ENCODE measurements at places on chromosomes 2 and 18. TPM values are rescaled to one million over a fixed set of nuclear protein-coding genes. Genes with fewer than 3 reads are reported as not detected.

DNA sequence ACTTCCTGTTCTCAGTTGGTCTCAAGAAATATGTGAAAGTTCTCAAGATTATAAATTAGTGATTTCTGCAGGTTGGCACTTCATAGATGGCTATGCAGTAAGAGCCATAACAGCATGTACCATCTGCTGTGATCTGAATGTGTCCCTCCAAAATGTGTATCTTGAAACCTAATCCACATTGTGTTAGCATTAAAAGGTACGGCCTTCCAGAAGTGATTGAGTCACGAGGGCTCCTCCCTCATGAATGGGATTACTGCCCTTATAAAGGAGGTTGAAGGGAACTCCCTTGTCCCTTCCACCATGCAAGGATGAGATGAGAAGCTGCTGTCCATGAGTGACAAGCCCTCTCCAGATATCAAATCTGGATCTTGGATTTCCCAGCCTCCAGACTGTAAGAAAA is 45.0 kb downstream of the METTL4 start:
- H3K36me3 ChIP-seq = no peaks in the 10 kb centered on the region
- H3K4me3 ChIP-seq = no peak overlapping the region
- no peaks in the 10 kb centered on the region for H3K27me3 ChIP-seq
- no peaks in the 10 kb centered on the region for H3K4me1 ChIP-seq
- no peak overlapping the region for H3K27ac ChIP-seq

GRCh38 chr2:159933727-159934049 is 128.7 kb downstream of the PLA2R1 start:
- no peaks in the 10 kb centered on the region for H3K36me3 ChIP-seq
- no peak for DNase-seq
- H3K27ac ChIP-seq = no peak overlapping the region
- H3K4me1 ChIP-seq = peaks cover 7% of the 10 kb centered on the region

- no peaks in the 10 kb centered on the region for H3K27me3 ChIP-seq
- no peak for DNase-seq
- peaks cover 2% of the 10 kb centered on the region for H3K4me1 ChIP-seq
Measured at GRCh38 chr2:179181002-179181401, 83.6 kb downstream of the SESTD1 start.

- no peaks in the 10 kb centered on the region for H3K4me1 ChIP-seq
- H3K36me3 ChIP-seq = no peaks in the 10 kb centered on the region
- H3K27me3 ChIP-seq = peaks cover 11% of the 10 kb centered on the region
- no peak for DNase-seq
- H3K4me3 ChIP-seq = no peak overlapping the region
Measured at GRCh38 chr2:170500770-170501169, 214.4 kb upstream of the SP5 start.

DNA sequence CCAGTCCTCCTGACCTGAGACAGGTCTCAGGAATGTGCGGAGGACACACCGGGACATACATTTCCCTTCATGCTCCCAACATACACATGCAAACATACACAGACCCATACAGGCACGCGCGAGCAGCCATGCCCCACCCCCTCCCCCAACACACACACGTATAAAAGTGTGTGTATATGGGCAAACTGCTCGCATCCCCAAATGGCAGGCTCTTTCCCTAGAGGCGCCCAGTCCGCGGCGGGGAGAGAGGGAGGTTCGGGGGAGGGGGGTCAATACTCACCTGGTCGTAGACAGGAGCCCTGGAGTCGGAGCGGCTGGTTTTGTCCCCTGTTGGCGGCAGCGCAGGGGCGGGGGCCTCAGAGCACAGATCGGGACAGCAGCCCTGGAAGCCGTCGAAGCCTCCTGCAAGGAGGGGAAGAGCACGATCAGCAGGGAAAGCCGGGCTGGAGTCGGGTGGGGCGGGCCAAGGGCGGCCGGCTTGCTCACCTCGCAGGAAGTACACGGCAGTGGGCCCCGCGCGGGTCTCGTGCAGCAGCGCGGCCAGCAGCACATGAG is 682 bp downstream of the DUSP2 start:
- H3K27ac ChIP-seq = peak overlapping the region; percentile 92
- no peaks in the 10 kb centered on the region for H3K27me3 ChIP-seq
- DNase-seq = peak; percentile 63

DNA sequence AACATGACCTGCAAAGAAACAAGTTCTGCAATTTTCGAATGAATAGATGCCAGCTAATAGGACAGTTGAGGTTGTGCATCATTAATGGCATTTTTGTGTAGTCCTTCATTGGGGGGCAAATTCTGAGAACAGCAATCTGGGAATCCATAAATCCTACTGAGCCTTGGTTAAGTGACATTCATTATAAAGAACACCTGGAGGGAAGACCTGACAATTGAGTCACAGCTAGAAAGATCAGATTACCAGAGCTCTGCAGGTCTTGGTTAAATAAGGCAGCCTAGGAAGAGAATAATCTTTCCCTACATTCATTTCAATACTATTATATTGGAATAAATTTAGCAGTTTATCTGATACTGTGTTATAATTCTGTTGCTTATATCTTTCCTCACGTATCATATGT is 14.3 kb downstream of the KCNH7 start:
- no peak for DNase-seq
- H3K27ac ChIP-seq = no peak overlapping the region
- H3K36me3 ChIP-seq = no peaks in the 10 kb centered on the region
- H3K4me1 ChIP-seq = no peaks in the 10 kb centered on the region

GRCh38 chr2:831622-832021 is 119.0 kb upstream of the SNTG2 start:
- H3K27me3 ChIP-seq = peaks cover 1% of the 10 kb centered on the region
- H3K36me3 ChIP-seq = no peaks in the 10 kb centered on the region
- H3K4me3 ChIP-seq = no peak overlapping the region
- no peak for DNase-seq
- peaks cover 4% of the 10 kb centered on the region for H3K4me1 ChIP-seq

DNA sequence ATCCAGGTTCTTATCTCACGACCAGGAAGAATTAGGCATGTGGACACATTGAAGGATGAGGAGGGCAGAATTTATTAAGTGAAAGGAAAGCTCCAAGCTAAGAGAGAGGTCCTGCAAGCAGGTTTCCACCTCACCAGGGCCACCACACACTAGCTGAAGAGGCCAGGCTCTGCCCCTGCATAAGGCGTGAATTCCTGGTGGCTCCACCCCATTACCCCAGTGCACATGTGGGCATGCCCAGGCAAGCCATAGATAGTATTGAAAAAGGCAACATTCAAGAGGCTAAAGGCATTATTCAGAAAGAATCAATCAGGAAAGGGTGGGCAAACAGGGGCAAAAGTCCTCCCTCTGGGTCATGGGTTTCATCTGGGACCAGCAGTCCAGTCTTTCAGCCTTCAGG is 30.9 kb upstream of the GRP start:
- no peak for DNase-seq
- H3K36me3 ChIP-seq = no peaks in the 10 kb centered on the region
- H3K27ac ChIP-seq = no peak overlapping the region
- H3K27me3 ChIP-seq = peaks cover 9% of the 10 kb centered on the region
- no peak overlapping the region for H3K4me3 ChIP-seq

GRCh38 chr2:71812736-71813135 is 334.9 kb downstream of the CYP26B1 start:
- no peak overlapping the region for H3K4me3 ChIP-seq
- H3K27ac ChIP-seq = no peak overlapping the region
- H3K27me3 ChIP-seq = peaks cover 4% of the 10 kb centered on the region
- DNase-seq = no peak
- H3K36me3 ChIP-seq = no peaks in the 10 kb centered on the region

- peak overlapping the region; percentile 63 for H3K4me3 ChIP-seq
- peak overlapping the region; percentile 85 for H3K27ac ChIP-seq
- H3K4me1 ChIP-seq = peaks cover 70% of the 10 kb centered on the region
- H3K27me3 ChIP-seq = no peaks in the 10 kb centered on the region
Measured at GRCh38 chr18:13266218-13267100, 47.9 kb downstream of the LDLRAD4 start.

GRCh38 chr2:127531221-127531648 is 4.2 kb upstream of the MYO7B start:
- no peak overlapping the region for H3K27ac ChIP-seq
- no peaks in the 10 kb centered on the region for H3K36me3 ChIP-seq
- no peaks in the 10 kb centered on the region for H3K27me3 ChIP-seq
- peaks cover 9% of the 10 kb centered on the region for H3K4me1 ChIP-seq
- no peak overlapping the region for H3K4me3 ChIP-seq

- H3K4me1 ChIP-seq = peaks cover 15% of the 10 kb centered on the region
- H3K36me3 ChIP-seq = no peaks in the 10 kb centered on the region
- DNase-seq = no peak
Measured at GRCh38 chr2:192072778-192073177, 122.0 kb downstream of the TMEFF2 start.

DNA sequence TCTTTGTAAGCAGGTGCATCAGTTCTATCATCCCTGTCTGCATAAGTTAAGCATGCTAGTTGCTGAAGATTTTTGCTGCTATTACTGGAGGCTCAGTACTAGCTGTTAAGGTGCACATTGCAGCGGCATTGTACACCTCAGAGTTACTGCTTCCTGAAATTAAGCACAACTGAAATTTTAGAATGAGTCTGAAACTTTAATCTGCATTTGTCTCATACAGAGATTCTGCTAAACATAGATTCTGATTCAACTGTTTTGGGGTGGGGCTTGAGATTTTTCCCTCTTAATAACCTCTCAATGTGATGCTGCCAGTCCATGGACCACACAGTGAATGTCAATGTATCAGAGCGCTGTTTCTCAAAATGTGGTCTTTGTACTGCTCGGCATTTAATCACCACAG is 585.7 kb upstream of the GCFC2 start:
- no peak overlapping the region for H3K27ac ChIP-seq
- H3K4me3 ChIP-seq = no peak overlapping the region
- no peaks in the 10 kb centered on the region for H3K36me3 ChIP-seq
- H3K4me1 ChIP-seq = no peaks in the 10 kb centered on the region

- peak overlapping the region; percentile 94 for H3K27ac ChIP-seq
- DNase-seq = no peak
- H3K4me1 ChIP-seq = peaks cover 34% of the 10 kb centered on the region
- peaks cover 16% of the 10 kb centered on the region for H3K36me3 ChIP-seq
Measured at GRCh38 chr2:197704434-197705120, 592 bp upstream of the MARS2 start.

DNA sequence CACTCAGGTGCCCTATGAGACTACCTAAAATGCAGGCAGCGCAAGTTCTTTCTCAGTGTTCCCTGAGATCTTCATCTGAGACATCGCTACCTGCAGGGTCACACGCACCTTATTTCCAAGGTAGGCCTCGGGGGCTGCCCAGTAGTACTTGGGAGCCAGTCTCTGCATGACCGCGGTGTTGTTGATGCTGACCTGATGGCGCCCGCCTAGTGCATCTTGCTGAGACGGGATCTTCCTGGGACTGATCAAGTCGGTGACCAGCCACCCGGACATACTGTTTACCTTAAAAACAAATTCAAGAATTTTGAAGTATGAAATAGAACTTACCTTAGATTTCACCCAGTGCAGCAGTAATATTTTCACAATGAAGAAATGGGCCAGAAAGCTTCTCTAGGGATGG is 80.1 kb downstream of the LAMA1 start:
- no peak for DNase-seq
- no peak overlapping the region for H3K4me3 ChIP-seq
- peaks cover 3% of the 10 kb centered on the region for H3K27me3 ChIP-seq
- no peak overlapping the region for H3K27ac ChIP-seq
- no peaks in the 10 kb centered on the region for H3K36me3 ChIP-seq

- H3K27ac ChIP-seq = no peak overlapping the region
- no peaks in the 10 kb centered on the region for H3K4me1 ChIP-seq
- H3K36me3 ChIP-seq = no peaks in the 10 kb centered on the region
- DNase-seq = no peak
- no peak overlapping the region for H3K4me3 ChIP-seq
- H3K27me3 ChIP-seq = no peaks in the 10 kb centered on the region
Measured at GRCh38 chr18:67783196-67783946, 266.9 kb upstream of the DSEL start.

GRCh38 chr2:181472990-181473389 is 15.8 kb downstream of the ITGA4 start:
- no peak for DNase-seq
- peaks cover 53% of the 10 kb centered on the region for H3K4me1 ChIP-seq
- H3K36me3 ChIP-seq = peaks cover 55% of the 10 kb centered on the region
- no peak overlapping the region for H3K4me3 ChIP-seq
- H3K27ac ChIP-seq = peak overlapping the region; percentile 44

DNA sequence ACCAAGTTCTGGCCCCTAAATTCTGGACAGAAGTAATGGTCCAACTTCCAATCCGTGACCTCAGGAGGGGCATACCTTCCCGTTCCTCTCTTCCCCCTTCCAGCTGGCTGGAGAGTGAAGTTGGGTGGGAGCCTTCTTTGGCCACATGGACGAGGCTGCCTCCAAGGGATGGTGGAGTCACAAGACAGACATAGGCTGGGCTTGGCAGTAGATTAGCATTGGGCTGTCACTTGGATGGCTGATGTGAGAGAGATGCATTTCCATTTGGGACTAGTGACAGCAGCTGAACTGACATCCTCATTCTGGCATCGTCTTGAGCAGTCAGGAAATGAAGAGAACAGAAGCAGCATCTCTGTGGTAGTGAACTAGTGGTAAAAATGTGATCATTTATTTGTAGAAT is 12.6 kb downstream of the NT5DC4 start:
- no peak for DNase-seq
- no peaks in the 10 kb centered on the region for H3K36me3 ChIP-seq
- peaks cover 4% of the 10 kb centered on the region for H3K4me1 ChIP-seq
- no peak overlapping the region for H3K27ac ChIP-seq
- no peaks in the 10 kb centered on the region for H3K27me3 ChIP-seq
- no peak overlapping the region for H3K4me3 ChIP-seq

DNA sequence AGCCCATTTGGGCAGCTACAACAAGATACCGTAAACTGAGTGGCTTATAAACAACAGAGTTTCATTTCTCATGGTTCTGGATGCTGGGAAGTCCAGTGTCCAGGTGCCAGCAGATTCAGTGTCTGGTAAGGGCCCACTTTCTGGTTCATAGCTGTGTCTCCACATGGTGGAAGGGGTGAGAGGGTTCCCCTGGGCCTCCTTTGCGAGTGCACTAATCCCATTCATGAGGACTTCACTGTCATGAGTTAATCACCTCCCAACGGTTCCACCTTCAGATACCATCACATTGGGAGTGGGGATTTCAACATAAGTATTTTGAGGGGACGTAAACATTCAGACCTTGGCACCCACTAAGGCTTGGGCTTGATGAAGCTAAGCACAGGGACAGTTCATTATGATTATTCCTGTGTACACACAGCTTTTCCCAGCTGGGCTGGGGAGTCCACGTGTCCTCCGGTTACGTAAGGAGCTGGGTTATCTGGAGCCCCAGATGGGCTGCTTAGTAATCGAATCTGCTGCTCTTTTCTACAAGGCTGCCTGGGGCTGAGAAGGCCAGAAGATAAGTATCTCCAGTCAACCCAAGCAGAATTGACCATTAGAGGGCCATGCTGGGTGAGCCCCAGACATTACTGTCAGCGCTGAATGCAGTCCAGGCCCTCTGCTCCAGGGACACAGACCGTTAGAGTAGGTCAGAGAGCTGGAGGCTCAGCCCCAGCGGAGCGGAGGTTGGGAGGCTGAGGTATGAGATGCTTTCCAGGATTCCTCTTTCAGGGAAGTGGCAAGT is 42.7 kb downstream of the EPAS1 start:
- H3K4me3 ChIP-seq = no peak overlapping the region
- no peak for DNase-seq
- no peak overlapping the region for H3K27ac ChIP-seq
- no peaks in the 10 kb centered on the region for H3K36me3 ChIP-seq
- H3K27me3 ChIP-seq = no peaks in the 10 kb centered on the region

- no peaks in the 10 kb centered on the region for H3K36me3 ChIP-seq
- no peak overlapping the region for H3K4me3 ChIP-seq
- H3K4me1 ChIP-seq = peaks cover 5% of the 10 kb centered on the region
- peaks cover 2% of the 10 kb centered on the region for H3K27me3 ChIP-seq
- no peak overlapping the region for H3K27ac ChIP-seq
Measured at GRCh38 chr2:168375195-168375798, 80.8 kb upstream of the CERS6 start.

The CCNT2 gene
- total RNA-seq = 29.3 TPM

The LCT gene
- total RNA-seq = 0.16 TPM

The GRB14 gene
- not detected for total RNA-seq

The CCDC102B gene
- 2.3 TPM for total RNA-seq

The ABCB11 gene
- total RNA-seq = not detected

The PLEK gene
- total RNA-seq = 0.60 TPM

The PGAP1 gene
- total RNA-seq = 22.2 TPM

The LIMS3 gene
- total RNA-seq = 0.18 TPM

Data from activated CD4-positive, alpha-beta T cell treated with anti-CD3 and anti-CD28 coated beads for 36 hours (primary cell).